Cerebellar nuclear complex (tissue), 1 donor: ENCODE measurements at places on chromosomes 6 and 20.
A peak's percentile ranks its signal among the peaks of the same experiment; 100 is the strongest.

DNA sequence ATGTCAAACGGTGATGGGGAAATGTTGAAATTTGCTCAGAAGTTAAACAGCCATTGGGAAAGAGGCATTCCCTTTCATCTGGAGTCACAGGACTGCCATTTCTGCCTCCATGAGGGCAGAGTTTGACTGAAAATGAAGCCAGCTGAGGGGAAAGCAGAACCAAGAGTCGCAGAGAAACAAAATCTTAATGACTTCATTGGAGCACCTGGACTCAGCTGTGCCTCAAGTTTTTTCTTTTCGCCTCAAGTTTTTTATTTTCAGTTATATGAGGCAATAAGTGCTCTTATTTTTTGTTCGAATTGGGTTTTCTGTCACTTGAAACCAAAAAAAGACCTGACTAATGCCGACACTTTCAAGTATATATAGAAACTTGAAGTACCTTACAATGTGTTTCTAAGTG lies 161.3 kb downstream of the PKHD1 start:
- no peak for DNase-seq

- DNase-seq, result no peak
Measured at GRCh38 chr6:44050872-44051505, 76.3 kb downstream of the MRPL14 start.

GRCh38 chr20:25273541-25274358 lies 25.9 kb downstream of the PYGB start:
- peak; percentile 39 for DNase-seq

- no peak for DNase-seq
Measured at GRCh38 chr6:166692723-166693302, 65.8 kb upstream of the RPS6KA2 start.

DNA sequence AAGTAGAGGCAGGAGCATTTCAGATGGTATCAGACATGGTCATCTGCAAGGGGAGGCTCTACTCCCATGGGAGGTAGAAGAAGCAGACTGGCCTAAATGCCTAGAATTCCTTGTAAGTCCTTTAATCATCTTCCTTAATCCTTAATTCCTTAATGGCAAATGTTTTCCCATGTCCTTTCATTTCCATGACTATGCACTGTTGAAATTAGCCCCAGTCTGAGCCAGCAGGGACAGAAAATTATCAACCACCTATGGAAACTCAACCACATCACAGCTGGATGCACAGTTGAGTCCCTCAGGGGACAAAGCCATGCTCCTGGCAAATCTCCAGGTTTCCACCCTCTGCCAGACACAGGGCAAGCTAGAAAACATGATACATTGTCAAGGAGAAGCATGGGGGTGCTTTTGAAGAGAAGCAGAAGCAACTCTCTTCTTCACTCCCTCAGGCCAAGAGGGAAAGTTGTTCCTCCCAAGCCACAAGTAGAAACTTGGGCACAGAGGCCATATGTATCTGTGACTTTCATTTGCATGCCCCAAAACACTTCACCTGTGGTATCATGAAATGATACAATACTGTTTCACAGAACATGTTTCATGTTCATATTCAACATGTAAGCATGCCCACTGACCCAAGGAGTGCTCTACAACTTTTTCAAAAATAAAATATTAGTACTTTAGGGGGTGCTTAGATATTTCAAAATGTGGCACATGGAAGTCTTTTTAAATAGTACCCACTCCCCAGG lies 683.6 kb downstream of the KIF16B start:
- DNase-seq, result no peak

GRCh38 chr6:169722362-169723199 lies 1.7 kb downstream of the PHF10 start:
- no peak for DNase-seq

GRCh38 chr6:22110061-22110460 lies 186.8 kb downstream of the PRL start:
- DNase-seq, result no peak

- no peak for DNase-seq
Measured at GRCh38 chr6:157629220-157629619, 193.8 kb upstream of the SNX9 start.

DNA sequence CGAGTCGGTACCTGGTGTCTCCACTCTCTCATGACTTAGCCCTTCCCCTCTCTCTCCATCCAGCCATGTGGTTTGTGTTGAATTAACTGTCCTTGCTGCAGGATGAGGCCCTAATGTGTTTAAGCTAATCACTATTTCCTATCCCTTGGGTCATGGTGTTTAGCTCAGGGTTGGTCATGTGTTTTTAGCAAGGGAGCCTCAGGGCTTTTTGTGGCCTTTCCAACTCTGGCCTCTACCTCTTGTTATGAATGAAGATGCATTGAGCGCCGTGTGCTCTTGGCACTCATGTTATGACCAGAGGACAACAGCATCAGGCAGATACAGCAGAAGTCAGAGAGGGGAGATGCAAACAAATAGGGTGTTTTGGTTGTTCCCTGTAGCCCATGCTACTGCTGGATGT lies 674.2 kb upstream of the FLRT3 start:
- DNase-seq, result no peak

DNA sequence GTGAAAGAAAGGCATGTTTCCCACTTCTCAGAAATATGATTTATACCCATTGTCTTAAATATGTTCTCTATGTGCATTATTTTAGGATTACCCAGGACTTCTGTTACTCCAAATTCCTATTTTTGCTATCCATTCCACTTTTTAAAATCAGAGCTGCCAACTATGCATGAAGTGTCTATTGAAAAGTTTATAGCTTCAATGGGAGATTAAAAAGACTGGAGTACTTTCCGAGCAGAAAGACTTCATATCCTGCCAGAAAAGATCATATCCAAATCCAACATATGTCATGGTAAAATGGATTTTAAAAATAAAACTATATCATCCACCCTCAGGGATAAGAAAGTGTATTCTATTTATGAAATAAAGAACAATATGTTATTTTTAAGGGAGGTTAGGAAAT lies 212.7 kb downstream of the COL12A1 start:
- DNase-seq, result no peak

- no peak for DNase-seq
Measured at GRCh38 chr6:104862456-104862855, 2.7 kb upstream of the HACE1 start.

DNA sequence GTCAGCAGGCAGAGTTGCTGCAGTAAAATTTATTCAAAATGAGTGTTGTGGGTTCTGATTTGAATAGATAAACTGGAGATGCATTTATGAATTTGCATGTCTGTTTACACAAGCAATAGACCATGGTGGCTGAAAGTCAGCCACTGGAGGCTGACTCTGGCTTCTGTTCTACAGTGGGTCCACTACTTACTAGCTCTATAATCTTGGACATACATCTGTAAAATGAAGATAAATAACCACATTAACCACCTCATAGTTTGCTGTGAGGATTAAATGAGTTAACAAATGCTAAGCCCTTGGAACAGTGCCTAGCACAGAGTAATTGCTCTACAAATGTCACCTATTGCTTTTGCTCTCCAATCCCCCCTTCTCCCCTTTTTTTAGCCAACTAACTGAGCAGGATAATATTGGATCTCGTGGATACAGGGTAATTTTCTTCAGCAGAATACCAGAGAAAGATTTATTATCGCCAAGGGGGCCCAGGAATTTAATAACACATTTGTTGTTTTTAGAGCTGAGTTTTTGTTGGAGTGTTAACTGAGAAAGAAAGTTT lies 1.4 kb upstream of the PM20D2 start:
- DNase-seq, result no peak

GRCh38 chr6:163438940-163439335 lies 24.4 kb downstream of the QKI start:
- no peak for DNase-seq

DNA sequence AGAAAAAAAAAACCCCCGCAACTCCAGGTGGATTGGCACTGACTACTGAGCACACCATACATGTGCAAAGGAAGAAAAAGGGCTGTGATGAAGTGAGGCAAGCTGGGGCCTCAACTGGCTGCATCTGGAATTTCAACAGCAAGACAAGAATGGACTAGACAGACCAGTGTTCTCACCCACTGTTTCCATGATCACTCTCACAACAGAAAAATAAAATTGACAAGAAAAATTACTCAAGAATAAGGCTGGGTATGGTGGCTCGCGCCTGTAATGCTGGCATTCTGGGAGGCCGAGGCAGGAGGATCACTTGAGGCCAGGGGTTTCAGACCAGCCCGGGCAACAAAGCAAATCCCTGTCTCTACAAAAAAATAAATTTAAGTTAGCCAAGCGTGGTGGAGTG lies 18.8 kb downstream of the ZNF217 start:
- no peak for DNase-seq

DNA sequence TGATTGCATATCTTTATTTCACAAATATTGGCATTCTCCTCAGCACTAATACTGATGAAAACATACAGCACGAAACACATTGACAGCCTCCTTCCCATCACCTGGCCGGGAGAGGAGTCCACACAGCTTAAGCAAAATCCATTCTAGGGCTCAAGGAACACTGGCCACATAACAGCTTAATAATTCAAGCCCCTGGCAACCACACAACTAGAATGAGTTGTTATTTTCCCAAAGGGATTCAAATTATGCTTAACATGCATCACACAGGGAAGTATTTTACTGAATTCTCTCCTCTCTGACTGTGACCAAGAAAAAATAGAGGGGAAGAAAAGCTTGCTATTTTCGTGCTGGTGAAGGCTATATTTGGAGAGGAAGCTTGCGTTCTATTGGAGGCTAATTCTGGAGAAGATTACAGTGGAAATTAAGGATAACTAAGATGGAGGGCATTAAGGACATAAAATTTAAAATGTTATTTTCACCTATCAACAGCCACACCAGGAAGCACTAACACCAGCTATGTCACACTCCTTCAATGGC lies 198.5 kb downstream of the ADGRG6 start:
- no peak for DNase-seq
